CD14-positive monocyte (primary cell): ENCODE measurements at places on chromosomes 1 and 21.

DNA sequence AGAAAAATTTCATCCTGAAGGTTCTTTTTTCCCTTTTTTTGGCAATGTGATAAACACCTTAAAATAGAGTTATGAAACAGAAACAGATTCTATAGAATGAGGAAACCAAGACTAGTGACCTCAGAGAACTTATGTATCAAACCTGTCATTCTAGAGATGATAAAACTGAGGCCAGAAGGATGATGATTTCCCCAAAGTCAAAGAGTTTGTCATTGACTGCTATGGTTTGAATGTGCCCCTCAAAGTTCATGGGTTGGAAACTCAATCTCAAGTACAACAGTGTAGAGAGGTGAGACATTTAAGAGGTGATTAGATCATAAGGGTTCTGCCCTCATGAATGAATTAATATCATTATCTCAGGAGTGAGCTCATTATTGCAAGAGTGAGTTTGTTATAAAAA lies 13.7 kb upstream of the BEND5 start:
- no peak overlapping the region for H3K4me3 ChIP-seq
- no peak for DNase-seq
- H3K27ac ChIP-seq, result no peak overlapping the region
- no peaks in the 10 kb centered on the region for H3K36me3 ChIP-seq

- H3K27me3 ChIP-seq, result no peaks in the 10 kb centered on the region
- peak; percentile 81 for DNase-seq
- H3K27ac ChIP-seq, result no peak overlapping the region
- H3K36me3 ChIP-seq, result no peaks in the 10 kb centered on the region
- no peak overlapping the region for H3K4me3 ChIP-seq
- H3K4me1 ChIP-seq, result peaks cover 4% of the 10 kb centered on the region
Measured at GRCh38 chr1:184982002-184982954, 8.0 kb upstream of the NIBAN1 start.

DNA sequence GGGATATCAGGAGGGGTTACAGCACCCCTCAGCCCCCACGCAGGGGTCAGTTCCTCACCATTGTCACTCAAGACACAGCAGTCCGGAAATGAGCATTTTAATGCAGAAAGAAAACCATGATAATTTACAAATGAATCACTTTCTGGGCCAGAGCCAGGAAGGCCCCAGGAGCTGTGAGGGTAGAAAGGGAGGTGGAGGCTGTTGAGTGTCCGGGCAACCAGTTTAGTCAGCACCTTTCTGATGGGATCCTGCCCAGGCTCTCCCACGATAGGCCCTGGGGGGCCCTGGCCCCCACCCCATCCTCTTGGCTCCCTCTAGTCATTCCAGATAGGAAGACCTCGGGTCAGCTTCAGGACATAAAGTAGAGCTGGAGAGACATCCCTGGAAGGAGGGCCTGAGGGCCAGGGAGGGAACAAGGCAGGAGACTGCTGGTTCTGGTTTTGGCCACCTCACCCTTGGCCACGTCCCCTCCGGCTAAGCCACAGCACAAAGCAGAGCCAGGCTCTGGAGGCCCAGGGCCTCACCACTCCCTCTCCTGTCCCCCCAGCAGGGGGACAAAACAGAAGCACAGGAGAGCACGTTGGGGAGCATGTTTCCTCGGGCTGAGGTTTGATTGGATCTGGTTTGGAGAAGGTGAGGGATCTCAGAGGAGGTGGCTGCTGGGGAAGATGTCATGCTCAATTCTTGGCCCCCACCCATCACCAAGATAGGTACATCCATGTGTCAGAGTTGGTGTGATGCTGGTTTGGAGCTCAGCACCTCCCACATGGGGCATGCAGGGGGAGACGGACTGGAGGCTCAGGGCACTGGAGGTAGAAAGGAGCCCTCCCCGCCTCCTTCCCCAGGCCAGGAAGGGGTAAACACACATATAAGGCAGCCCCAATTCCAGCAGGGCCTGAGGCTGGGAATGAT lies 20.6 kb downstream of the ETNK2 start:
- peaks cover 7% of the 10 kb centered on the region for H3K4me1 ChIP-seq
- no peak overlapping the region for H3K4me3 ChIP-seq
- DNase-seq, result no peak
- no peaks in the 10 kb centered on the region for H3K27me3 ChIP-seq
- no peak overlapping the region for H3K27ac ChIP-seq

- H3K27ac ChIP-seq, result no peak overlapping the region
- no peak for DNase-seq
- H3K27me3 ChIP-seq, result no peaks in the 10 kb centered on the region
- no peaks in the 10 kb centered on the region for H3K36me3 ChIP-seq
- H3K4me1 ChIP-seq, result peaks cover 13% of the 10 kb centered on the region
Measured at GRCh38 chr1:211737115-211738035, 62.0 kb upstream of the NEK2 start.

- no peak for DNase-seq
- no peak overlapping the region for H3K27ac ChIP-seq
- H3K4me3 ChIP-seq, result no peak overlapping the region
- H3K4me1 ChIP-seq, result peaks cover 5% of the 10 kb centered on the region
Measured at GRCh38 chr1:112460615-112461014, 48.1 kb upstream of the WNT2B start.

DNA sequence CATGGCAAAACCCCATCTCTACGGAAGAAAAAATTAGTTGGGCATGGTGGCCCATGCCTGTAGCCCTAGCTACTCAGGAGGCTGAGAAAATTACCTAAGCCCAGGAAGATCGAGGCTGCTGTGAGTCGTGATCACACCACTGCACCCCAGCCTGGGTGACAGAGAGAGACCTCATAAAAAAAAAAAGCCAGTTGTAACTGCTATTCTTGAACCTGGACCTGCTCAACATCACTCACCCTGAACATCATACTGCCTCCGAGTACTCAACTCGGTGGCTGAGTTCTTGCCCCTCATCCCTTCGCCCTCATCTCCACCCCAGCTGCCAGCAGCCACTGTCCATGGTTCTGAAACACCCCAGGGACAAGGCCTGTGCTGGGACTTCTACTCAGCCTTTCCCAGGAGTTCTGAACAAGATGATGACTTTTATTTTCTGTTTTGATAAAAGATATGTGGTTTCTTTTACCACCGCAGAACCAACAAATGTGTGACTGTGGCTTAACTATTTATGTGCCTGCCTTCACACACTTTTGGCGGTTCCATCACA lies 5.4 kb upstream of the DISP3 start:
- no peaks in the 10 kb centered on the region for H3K36me3 ChIP-seq
- H3K27ac ChIP-seq, result no peak overlapping the region
- H3K27me3 ChIP-seq, result peaks cover 13% of the 10 kb centered on the region

DNA sequence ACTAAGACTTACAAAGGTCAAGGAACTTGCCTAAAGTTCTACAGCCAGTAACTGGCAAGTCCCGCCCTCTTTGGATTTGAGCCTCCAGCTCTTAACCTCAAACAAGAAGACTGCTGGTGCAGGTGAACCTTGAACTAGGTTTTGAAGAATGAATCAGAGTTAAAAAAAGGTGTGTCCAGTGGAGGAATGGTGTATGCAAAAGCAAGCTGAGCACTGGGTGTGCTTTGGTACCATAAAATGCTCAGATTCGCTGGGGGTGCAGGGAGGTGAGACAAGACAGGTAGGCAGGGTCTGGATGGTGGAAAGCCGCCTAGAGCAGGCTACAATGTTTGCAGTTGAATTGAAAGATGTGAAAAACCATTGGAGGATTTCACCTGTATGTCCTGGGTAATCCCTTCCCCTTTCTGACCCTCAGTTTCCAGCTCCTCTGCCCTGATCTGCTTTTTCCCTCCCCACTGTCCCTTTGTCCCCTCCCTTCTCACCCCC lies 39.8 kb downstream of the FOXD2 start:
- DNase-seq, result no peak
- H3K36me3 ChIP-seq, result no peaks in the 10 kb centered on the region
- no peaks in the 10 kb centered on the region for H3K4me1 ChIP-seq
- no peaks in the 10 kb centered on the region for H3K27me3 ChIP-seq
- H3K4me3 ChIP-seq, result no peak overlapping the region
- H3K27ac ChIP-seq, result no peak overlapping the region
